ENCODE measurements at places on chromosomes 7 and 10.
A peak's percentile ranks its signal among the peaks of the same experiment; 100 is the strongest.

DNA sequence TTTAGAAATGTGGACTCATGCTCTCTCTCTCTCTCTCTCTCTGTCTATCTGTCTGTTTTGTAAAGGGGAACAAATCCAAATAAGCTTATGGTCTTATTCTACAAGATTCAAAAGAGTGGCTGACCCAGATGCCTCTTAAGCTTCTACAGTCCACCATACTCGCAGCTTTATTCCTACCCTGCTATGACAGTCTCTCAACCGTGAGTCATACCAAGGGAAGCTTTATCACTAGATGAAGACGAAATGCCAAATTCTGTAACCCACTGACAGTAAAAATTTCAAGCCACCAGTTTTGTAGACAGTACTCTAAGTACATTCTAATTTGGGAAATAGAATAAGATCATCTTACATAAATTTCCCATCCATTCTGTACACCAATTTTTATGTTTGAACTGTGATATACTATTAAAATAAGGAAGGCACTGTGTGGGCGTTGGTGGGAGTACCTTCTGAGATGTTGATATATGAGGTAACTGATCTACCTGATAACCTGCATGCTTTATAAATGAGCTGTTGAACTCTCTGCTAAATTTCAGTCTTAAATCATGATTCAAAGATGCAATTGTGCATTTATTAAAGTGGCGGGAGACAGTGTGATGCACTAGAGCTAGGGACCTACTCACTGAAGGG lies 153.2 kb downstream of the KLF6 start:
- no peak for DNase-seq

DNA sequence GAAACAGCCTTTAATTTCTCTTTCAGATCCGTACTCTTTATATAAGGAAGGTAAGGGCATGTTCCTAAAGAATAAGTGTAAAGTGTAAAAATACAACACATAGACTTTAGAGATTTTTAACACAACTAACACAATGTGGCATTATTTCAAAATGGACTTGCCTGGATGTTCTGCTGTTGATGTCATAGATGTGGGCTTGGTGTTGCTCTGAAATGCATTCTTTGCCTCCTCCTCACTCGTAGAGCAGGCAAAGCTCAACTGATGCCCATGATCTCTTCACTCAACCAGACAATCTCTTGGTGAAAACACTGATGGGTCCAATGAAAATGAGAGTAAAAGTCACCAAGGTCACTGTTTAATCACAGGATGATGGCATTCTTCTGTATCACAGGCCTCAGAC lies 174.2 kb upstream of the TCERG1L start:
- DNase-seq, result no peak

DNA sequence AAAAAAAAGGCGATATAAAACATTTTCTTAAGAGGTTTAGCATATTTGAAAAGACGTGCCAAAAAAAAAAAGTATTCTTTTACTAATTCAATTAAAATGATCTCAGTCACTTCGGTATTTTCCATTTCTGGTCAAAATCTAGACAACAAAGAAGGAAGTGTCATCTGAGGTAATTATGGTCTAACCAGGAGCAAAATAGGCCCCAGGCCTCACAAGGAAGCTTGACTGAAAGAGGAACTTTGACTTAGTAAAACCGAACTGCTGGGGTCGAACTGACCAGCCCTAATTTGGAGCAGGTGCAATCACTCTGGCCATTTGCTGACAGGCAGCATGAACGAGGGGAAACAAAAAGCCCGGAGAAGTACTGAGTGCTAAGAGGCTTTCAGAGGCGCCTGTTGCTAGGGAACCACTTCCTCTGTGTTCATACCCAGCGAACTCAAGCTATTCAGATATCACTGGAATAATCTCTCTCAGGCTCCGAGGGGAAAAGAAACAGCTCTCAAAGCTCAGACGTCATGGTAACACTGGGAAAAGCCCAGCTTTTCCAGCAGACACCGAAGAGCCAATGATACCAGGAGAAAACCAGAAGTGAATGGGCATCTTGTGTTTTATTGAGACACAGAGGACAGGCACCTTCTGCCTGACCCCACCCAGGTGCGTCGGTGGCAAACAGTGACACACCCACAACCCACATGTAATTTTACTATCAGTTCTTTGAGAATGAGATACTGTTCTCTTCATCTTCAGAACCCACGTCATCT lies 126.5 kb downstream of the FAM107B start:
- peak; percentile 3 for DNase-seq

- DNase-seq, result no peak
Measured at GRCh38 chr7:131544449-131545301, 11.8 kb downstream of the PODXL start.
